AG08396 (cell line): ENCODE measurements at places on chromosomes 12 and 14.

- DNase-seq, result no peak
Measured at GRCh38 chr14:51628238-51628637, 23.5 kb upstream of the FRMD6 start.

DNA sequence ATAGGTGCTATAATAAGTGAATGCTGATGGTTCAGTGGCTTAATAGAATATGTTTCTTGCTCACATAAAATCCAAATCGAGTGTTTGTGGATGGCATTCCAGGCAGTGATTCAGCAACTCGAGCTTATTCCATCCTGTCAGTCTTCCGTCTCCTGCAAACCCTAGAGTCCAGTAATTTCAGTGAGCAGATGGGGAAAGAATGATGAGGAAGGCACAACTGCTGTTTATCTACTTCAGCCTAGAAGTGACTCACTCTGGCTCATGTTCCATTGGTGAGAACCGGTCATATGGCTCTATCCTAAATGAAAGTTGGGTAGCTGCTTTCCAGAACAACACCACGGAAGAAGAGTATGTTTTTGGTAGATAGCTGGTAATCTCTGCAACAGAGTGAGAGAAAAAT is 421.8 kb upstream of the PDE3A start:
- DNase-seq, result peak; percentile 81

DNA sequence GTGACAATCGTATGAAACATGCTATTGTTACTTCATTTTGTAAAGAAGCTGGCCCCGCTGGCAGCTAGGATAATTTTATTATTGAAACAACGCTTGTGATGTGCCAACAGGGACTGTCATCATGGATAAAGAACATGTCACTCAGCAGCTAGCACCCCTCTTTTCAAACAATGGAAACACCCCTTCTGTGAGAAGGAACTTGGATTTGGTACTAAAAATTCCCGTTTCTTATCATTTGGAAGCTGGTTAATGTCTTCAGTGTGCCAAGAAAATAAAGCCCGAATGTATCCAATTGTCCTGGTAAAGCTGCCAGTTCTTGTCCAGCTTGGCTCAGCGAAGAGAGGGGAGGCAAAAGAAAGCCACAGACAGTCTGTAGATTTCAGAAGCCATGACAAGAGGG is 186.6 kb downstream of the PHLDA1 start:
- no peak for DNase-seq

GRCh38 chr14:87045246-87045645 is 947.7 kb downstream of the GALC start:
- DNase-seq, result no peak

DNA sequence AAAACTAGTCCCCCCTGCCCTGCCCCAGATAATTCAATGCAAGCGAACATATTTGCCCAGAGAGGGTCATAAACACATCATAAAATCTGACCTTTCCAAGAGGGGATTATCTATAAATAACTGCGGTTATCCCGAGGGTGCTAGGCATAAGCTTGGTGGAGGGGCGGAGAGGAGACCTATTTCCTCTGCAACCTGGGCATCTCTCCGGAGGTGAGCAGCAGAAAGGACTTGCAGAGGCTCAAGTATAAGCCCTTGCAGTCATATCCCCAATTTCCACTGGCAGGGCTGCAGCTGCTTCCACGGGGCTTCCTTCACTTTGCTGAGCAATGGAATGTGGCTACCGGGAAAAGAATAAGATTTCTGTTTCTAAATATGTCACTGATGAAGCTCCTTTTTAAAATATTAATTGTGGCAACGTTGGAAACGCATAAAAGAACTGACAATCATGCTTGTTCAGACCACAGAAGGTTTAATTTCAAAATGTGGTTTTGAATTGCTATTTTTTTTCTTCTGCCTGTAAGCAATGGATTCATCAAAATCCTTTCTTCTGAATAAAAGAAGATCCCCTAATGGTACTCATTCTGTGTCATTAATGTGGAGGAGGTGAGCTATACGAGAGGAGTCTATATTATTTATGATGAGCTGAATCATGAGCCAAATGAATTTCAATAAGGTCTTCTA is 268.9 kb upstream of the ATP2B1 start:
- no peak for DNase-seq
